ENCODE measurements at places on chromosomes 2 and 18.

- H3K27me3 ChIP-seq: no peaks in the 10 kb centered on the region
- H3K4me3 ChIP-seq: no peak overlapping the region
- H3K27ac ChIP-seq: no peak overlapping the region
- no peak for DNase-seq
- H3K4me1 ChIP-seq: no peaks in the 10 kb centered on the region
- H3K36me3 ChIP-seq: no peaks in the 10 kb centered on the region
Observed at GRCh38 chr18:38198526-38198925, 632.9 kb upstream of the CELF4 start.

DNA sequence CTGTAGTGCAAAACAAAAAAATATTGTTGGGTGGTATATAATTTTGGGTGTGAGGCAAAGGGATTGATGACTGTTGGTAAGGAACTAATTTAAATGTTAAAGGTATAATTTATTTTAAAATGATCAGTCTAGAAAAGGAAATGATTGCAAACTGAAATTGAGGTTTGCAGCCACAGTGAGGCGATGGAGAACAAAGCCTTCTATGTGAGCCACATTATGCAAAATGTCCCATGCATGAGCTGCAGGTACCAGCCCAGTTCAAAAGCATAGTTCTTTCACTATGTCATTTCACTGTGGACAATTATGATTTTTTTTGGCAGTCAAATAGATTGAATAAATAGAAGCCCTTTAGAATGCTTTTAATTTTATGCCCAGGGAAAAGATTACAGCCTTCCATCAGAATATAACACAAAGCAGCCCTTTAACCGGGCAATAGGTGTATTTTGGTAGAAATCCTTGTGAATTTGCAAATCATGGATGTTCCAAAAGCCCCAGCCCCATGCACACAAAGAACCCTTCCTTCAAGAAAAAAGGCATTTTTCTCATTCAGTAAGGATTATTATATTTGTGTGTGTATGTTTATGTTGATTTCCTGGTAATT lies 1.7 kb downstream of the MAP2 start:
- no peak overlapping the region for H3K4me3 ChIP-seq
- H3K27me3 ChIP-seq: peaks cover 15% of the 10 kb centered on the region
- H3K36me3 ChIP-seq: no peaks in the 10 kb centered on the region
- H3K4me1 ChIP-seq: peaks cover 12% of the 10 kb centered on the region

- H3K4me1 ChIP-seq: peaks cover 9% of the 10 kb centered on the region
- H3K36me3 ChIP-seq: no peaks in the 10 kb centered on the region
- peak; percentile 16 for DNase-seq
- no peak overlapping the region for H3K27ac ChIP-seq
Observed at GRCh38 chr18:11587432-11587831, 22.0 kb upstream of the SLC35G4 start.

DNA sequence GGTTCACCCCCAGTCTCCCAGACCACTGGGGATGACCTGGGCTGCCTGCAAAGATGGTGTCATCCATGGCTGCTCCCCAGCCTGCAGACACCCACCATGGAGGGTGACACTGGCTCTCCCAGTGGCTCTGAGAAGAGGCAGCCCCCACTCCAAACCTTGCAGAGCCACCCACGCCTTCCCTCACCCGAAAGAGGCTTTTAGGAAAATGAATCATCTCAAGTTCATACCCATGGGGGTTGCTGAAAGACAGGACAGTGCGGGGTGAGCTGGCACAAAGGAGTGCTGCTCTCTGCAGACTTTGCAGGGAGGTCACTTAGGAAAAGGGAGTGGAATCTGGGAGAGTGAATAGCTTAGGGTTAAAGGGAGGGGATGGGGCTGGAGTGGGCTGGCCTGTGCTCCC lies 36.4 kb downstream of the MPHOSPH10 start:
- no peaks in the 10 kb centered on the region for H3K4me1 ChIP-seq
- DNase-seq: no peak
- no peaks in the 10 kb centered on the region for H3K27me3 ChIP-seq
- H3K36me3 ChIP-seq: no peaks in the 10 kb centered on the region

GRCh38 chr2:149799013-149799705 lies 211.6 kb upstream of the MMADHC start:
- H3K27ac ChIP-seq: no peak overlapping the region
- no peak overlapping the region for H3K4me3 ChIP-seq
- no peak for DNase-seq
- no peaks in the 10 kb centered on the region for H3K4me1 ChIP-seq
- no peaks in the 10 kb centered on the region for H3K27me3 ChIP-seq

- no peak for DNase-seq
- no peaks in the 10 kb centered on the region for H3K27me3 ChIP-seq
- no peaks in the 10 kb centered on the region for H3K36me3 ChIP-seq
- no peak overlapping the region for H3K4me3 ChIP-seq
- no peak overlapping the region for H3K27ac ChIP-seq
Observed at GRCh38 chr2:238462782-238463396, 36.2 kb downstream of the ASB1 start.

DNA sequence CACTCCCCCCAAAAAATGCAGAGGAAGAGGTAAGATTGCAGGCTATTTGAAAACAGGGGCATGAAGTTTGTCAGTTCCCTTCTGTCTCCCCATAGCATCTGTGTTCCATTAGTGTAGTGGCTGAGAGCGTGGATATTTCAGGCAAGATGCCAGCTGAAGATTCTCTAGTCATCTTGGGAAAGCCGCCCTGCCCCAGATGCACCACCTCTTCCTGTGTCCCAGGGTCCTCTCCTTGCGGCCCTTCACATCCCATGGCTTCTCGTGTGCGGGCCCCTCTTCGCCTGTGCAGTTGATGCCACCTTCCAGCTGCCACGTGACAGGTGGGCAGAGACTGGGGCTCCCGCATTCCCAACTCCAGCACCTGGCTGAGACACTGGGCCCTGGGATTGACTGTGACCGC lies 16.1 kb downstream of the TMEM127 start:
- H3K4me1 ChIP-seq: peaks cover 25% of the 10 kb centered on the region
- no peak overlapping the region for H3K27ac ChIP-seq
- no peak for DNase-seq
- H3K27me3 ChIP-seq: no peaks in the 10 kb centered on the region

GRCh38 chr2:200703127-200703925 lies 108.4 kb upstream of the BZW1 start:
- H3K4me3 ChIP-seq: no peak overlapping the region
- no peaks in the 10 kb centered on the region for H3K27me3 ChIP-seq
- H3K4me1 ChIP-seq: no peaks in the 10 kb centered on the region

GRCh38 chr2:134689315-134689714 lies 29.5 kb downstream of the TMEM163 start:
- H3K27ac ChIP-seq: no peak overlapping the region
- DNase-seq: no peak
- no peaks in the 10 kb centered on the region for H3K27me3 ChIP-seq
- H3K36me3 ChIP-seq: no peaks in the 10 kb centered on the region
- H3K4me1 ChIP-seq: peaks cover 3% of the 10 kb centered on the region

DNA sequence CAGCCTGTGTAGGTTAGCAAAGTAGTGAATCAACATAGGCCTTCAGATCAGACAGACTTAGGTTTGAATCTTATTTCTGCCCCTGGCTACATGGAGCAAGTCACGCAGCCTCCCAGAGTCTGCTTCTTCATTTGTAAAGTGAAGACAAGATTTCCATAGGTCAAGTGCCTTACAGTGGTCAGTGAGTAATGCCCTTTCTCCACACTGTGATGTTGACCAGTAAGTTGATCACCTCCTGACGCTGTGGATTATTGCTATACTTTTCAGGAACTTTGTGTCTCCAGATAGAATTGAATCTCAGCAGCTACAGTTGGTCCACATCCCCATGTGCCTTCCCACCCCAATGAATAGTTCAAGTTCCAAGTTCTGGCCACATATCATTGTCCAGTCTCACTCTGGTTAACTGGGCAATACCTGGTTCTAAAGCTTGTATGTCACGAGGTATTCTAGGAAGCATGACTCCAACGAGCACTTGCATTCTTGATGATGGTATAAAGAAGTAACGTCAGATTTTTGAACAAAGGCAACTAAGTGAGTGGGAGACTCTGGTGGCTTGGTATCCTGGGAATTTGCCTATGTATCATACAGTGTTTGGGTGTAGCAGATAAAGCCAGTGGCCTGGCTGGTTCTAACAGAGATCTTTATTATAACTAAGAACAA lies 2.1 kb upstream of the CLIP4 start:
- no peak overlapping the region for H3K27ac ChIP-seq
- peaks cover 19% of the 10 kb centered on the region for H3K4me1 ChIP-seq
- DNase-seq: no peak
- H3K4me3 ChIP-seq: no peak overlapping the region

GRCh38 chr2:209619782-209620181 lies 151.8 kb upstream of the UNC80 start:
- H3K4me1 ChIP-seq: no peaks in the 10 kb centered on the region
- H3K27ac ChIP-seq: no peak overlapping the region
- no peak overlapping the region for H3K4me3 ChIP-seq
- DNase-seq: no peak
- no peaks in the 10 kb centered on the region for H3K27me3 ChIP-seq
- no peaks in the 10 kb centered on the region for H3K36me3 ChIP-seq

DNA sequence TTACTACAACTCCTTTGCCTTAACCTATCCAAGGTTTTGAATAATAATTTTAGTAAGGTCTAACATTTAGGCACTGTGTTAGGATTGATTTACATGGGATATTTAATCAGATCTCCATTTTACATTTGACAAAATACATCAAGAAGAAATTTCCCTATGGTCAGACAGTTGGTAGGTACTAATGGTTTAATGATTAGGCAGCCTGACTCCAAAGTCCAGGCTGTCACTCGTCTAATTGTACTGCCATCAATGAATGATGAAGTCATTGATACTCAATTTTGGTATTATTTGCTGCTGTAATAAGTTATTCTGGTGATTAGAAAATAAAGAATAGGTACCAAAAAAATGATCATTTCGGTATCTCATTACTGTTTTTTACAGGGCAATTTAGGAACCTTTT lies 14.1 kb downstream of the BBS5 start:
- no peak overlapping the region for H3K4me3 ChIP-seq
- H3K4me1 ChIP-seq: no peaks in the 10 kb centered on the region
- no peaks in the 10 kb centered on the region for H3K27me3 ChIP-seq
- H3K27ac ChIP-seq: no peak overlapping the region
- H3K36me3 ChIP-seq: no peaks in the 10 kb centered on the region

GRCh38 chr2:143356736-143357446 lies 227.7 kb downstream of the ARHGAP15 start:
- H3K4me3 ChIP-seq: no peak overlapping the region
- no peaks in the 10 kb centered on the region for H3K27me3 ChIP-seq
- no peaks in the 10 kb centered on the region for H3K4me1 ChIP-seq
- DNase-seq: no peak

DNA sequence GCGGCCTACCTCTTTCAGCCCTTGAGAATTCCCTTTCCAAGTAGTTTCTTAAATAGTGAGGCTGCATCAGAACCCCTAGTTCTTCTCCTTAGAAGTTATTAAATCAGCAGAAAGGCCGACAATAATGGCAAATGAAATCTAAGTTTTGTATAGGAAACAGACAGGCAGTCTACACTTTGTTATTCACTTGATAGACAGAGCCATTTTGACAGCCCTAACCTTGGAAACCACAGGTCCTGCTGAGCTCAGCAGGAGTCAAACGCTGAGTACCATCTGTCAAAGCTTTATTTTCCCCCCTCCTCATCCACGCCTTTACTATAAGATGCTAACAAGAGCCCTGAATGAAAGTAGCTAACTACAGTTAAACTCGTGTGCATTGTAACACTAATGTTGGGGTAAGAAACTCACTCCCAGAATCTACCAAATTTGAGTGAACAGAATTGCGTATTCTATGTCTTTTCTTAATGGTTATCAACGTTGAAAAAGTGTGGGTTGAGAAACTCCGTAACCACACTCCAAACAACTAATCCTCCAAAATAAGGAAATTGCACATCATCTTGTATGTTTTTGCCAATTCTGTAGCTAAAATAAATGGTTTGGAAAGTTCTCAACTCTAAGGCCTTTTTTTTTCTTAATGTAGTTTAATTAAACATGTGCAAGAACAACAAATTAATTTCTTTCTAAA lies 90.6 kb upstream of the EFEMP1 start:
- no peaks in the 10 kb centered on the region for H3K36me3 ChIP-seq
- no peak overlapping the region for H3K4me3 ChIP-seq
- no peaks in the 10 kb centered on the region for H3K4me1 ChIP-seq
- DNase-seq: no peak

- DNase-seq: no peak
- no peak overlapping the region for H3K27ac ChIP-seq
- no peaks in the 10 kb centered on the region for H3K36me3 ChIP-seq
- no peak overlapping the region for H3K4me3 ChIP-seq
Observed at GRCh38 chr2:145741181-145741580, 1221.3 kb upstream of the ZEB2 start.

DNA sequence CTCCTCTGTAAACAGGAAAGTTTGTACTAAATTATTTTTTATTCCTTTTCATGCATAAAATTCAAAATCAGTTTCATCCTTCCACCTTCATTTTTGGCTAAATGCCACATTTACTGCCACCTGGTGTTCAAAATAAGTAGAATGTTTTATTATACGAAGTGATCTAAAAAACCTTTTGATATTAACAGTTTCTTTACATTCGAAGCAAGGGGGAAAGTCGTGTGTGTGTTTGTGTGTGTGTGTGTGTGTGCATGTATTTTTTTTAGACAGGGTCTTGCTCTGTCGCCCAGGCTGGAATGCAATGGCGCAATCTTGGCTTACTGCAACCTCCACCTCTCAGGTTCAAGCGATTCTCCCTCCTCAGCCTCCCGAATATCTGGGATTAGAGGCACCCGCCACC lies 9.0 kb upstream of the SCN9A start:
- no peaks in the 10 kb centered on the region for H3K36me3 ChIP-seq
- peak; percentile 3 for DNase-seq
- H3K27ac ChIP-seq: no peak overlapping the region
- no peak overlapping the region for H3K4me3 ChIP-seq

GRCh38 chr18:34591920-34592444 lies 118.1 kb upstream of the DTNA start:
- H3K4me3 ChIP-seq: no peak overlapping the region
- no peak overlapping the region for H3K27ac ChIP-seq
- no peak for DNase-seq

- H3K27me3 ChIP-seq: no peaks in the 10 kb centered on the region
- no peaks in the 10 kb centered on the region for H3K36me3 ChIP-seq
Observed at GRCh38 chr2:120854766-120855530, 119.3 kb downstream of the GLI2 start.

- H3K36me3 ChIP-seq: no peaks in the 10 kb centered on the region
- H3K27ac ChIP-seq: no peak overlapping the region
- no peak overlapping the region for H3K4me3 ChIP-seq
- no peak for DNase-seq
- no peaks in the 10 kb centered on the region for H3K27me3 ChIP-seq
Observed at GRCh38 chr2:63819256-63819655, 22.4 kb upstream of the UGP2 start.

- H3K36me3 ChIP-seq: no peaks in the 10 kb centered on the region
- H3K4me3 ChIP-seq: no peak overlapping the region
- peaks cover 40% of the 10 kb centered on the region for H3K4me1 ChIP-seq
- H3K27ac ChIP-seq: peak overlapping the region; percentile 38
Observed at GRCh38 chr2:159091976-159092375, 123.5 kb downstream of the TANC1 start.

GRCh38 chr2:52964916-52965530 lies 802.6 kb upstream of the CHAC2 start:
- H3K4me1 ChIP-seq: no peaks in the 10 kb centered on the region
- no peaks in the 10 kb centered on the region for H3K27me3 ChIP-seq
- no peaks in the 10 kb centered on the region for H3K36me3 ChIP-seq
- no peak overlapping the region for H3K4me3 ChIP-seq

Measured in CD4-positive, alpha-beta T cell (primary cell).